ENCODE measurements at places on chromosomes 5 and 9.

- no peak for DNase-seq
These were observed 318.8 kb downstream of the ACTL7B start for GRCh38 chr9:108536836-108537601.

DNA sequence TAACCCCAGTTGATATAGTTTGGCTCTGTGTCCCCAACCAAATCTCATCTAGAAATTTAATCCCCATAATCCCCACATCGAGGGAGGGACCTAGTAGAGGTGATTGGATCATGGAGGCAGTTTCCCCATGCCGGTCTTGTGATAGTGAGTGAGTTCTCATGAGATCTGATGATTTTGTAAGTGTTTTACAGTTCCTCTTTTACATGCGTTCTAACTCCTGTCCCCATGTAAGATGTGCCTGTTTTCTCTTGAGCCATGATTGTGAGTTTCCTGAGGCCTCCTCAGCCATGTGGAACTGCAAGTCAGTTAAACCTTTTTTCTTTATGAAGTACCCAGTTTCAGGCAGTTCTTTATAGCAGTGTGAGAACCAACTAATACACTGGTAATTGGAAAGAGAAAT, 73.6 kb downstream of the CDH12 start:
- no peak for DNase-seq

DNA sequence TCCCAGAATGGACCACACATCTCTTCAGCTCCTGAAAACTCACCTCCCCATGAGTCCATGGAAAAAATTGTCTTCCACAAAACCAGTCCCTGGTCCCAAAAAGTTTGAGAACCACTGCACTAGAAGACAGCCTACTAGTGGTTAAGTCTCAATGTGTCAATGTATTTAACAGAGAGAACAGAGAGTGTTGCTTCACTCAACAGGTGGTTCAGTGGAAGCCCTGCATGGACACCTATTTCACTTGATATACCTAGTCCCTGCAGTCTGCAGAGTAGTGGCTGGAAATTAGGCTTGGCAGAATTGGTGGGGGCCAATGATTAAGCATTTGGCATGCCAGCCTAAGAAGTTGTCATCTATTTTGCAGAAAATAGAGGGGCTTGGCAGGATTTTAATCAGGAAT, 23.0 kb downstream of the IL7R start:
- no peak for DNase-seq

- DNase-seq: no peak
These were observed 89.0 kb downstream of the ASTN2 start for GRCh38 chr9:117325831-117326230.

DNA sequence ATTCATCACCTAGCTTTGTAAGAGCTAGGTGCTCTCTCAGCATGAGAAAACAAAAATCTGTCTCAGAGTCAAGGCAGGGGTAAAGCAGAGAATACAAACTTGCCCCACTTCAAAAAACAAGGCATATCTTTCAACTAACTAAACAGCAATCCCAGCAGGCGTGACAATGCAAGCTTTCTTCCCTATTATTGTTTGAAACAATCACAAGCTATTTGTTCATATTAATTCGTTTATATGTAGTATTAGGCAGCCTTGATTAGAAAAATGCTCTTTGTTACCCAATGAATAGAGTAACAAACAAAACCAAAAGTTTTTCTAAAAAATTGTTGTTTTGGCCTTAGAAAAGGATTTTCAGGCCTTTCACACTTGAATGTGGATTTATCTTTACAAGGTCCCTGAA, 71.1 kb downstream of the LPAR1 start:
- no peak for DNase-seq

GRCh38 chr5:9398227-9398626, 147.6 kb downstream of the SEMA5A start:
- no peak for DNase-seq

DNA sequence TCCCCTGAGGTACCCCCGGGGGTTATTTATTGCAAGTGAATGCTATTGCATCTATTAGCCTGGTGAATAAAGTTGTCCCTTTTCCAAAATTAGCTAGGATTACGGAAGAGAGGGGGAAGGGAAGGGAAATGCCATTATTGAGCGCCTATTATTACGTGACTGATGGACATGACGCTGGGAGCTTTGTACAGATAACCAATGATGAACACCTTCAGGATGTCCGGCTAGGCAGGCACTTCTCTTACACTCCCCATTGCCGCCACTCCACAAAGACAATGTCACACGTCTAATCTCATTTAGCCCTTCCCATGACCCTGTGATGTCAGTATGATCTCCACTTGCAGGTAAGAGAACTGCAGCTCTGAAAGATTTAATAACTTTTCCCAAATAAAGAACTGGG, 9.4 kb downstream of the GABRP start:
- no peak for DNase-seq

- no peak for DNase-seq
These were observed 127.7 kb upstream of the BASP1 start for GRCh38 chr5:17089690-17090089.

DNA sequence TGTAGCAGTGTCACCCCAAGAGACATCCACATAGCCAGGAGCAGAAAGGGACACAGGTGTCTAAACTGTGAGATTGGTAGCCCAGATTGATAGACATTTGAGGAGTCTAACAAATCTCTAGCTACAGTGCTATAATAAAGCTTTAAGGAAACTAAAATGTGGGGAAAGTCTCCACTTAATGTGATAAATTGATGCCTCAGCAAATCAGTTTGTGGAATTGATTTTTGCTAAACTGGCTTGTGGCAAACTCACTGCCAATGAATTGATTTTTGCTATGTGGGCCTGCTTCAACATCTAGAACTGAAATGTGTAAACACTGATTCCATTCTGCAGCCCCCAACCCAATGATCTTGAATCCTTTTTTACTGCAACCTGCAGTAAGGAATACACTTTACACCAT, 16.8 kb upstream of the MAP3K1 start:
- DNase-seq: no peak

- DNase-seq: no peak
These were observed 439.4 kb upstream of the ZNF462 start for GRCh38 chr9:106423575-106423974.

GRCh38 chr5:148825716-148826052, 727 bp upstream of the ADRB2 start:
- DNase-seq: no peak

DNA sequence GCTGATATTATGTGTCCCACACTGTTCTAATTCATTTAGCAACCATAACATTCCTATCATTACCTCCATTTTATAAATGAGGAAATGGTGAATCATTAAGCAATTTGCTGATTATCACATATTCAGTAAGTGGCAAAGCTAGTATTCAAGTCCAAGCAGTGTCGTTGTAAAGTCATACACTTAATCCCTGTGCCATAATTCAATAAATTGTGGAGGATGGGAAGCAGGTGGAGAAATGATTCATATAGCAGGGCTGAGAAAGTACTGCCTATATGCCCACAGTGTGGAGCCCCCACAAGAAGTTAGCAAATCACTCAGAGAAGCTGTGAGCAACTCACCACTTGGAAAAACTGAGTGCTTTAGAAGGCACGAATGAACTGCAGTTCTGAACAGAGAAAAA, 691.0 kb downstream of the PTPRD start:
- DNase-seq: no peak

GRCh38 chr9:77999231-77999631, 32.4 kb downstream of the GNAQ start:
- no peak for DNase-seq

GRCh38 chr5:142063878-142064331, 44.7 kb upstream of the NDFIP1 start:
- DNase-seq: peak; percentile 11

GRCh38 chr5:130550562-130550928, 614.5 kb downstream of the HINT1 start:
- no peak for DNase-seq

- no peak for DNase-seq
These were observed 17.5 kb upstream of the GPX3 start for GRCh38 chr5:151002681-151003502.

DNA sequence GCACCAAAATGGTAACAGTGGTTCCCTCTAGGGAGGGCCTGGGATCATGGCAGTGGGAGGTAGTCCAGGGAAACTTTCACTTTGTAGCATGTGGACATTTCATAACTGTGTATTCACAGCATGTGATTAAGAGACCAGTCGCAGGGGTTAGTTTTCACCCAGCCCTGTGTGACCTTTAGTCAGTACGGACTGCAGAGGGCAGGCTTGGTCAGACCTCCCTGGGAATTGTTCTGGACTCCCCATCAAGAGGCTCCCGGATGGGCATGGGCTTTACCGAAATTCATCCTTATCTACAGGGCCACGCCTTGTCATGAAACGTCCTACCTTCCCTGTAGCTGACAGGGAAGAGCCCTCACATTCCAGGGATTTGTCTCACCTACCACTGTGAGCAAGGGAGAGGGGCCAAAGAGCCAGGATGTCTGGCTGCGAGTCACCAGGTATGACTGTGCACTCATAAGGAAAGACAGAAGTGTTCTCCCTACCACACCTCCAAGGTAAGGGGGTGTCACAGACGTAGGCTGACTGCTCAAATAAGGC, 19.9 kb downstream of the GPX3 start:
- DNase-seq: no peak

GRCh38 chr9:104970271-104970987, 42.5 kb upstream of the ABCA1 start:
- DNase-seq: no peak

DNA sequence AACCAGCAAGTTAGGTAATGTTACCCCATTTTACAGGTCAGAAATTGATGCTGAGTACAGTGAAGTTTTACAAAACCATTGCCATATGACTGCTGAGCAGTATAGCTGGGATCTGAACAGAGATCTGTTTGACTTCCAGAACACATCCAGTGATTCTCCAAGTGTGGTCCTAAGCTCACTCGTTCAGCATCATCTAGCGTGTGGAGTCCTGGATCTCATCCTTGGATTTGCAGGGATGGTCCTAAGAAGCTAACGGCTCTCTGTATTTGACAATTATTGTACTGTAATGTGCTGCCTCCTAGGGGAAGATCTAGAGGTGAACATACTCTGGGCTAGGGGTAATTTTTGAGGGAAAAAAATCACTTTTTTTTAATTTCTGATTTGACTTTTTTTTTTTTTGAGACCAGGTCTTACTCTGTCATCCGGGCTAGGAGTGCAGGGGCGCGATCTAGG, 1.4 kb downstream of the SLC26A2 start:
- DNase-seq: no peak

DNA sequence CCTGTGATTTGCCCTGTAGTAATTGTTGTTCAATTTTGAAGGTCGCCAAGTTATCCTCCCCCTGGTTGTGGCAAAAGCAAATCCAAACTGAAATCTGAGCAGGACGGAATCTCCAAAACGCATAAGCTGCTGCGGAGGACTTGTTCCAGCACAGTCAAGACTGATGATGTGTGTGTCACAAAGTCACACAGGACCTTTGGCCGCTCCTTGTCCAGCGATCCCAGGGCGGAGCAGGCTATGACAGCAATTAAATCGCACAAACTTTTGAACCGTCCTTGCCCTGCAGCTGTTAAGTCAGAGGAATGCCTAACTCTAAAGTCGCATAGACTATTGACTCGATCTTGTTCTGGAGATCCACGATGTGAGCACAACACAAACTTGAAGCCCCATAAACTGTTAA, 128.4 kb downstream of the PARP8 start:
- no peak for DNase-seq

GRCh38 chr9:85036496-85036895, 367.0 kb downstream of the NTRK2 start:
- no peak for DNase-seq

DNA sequence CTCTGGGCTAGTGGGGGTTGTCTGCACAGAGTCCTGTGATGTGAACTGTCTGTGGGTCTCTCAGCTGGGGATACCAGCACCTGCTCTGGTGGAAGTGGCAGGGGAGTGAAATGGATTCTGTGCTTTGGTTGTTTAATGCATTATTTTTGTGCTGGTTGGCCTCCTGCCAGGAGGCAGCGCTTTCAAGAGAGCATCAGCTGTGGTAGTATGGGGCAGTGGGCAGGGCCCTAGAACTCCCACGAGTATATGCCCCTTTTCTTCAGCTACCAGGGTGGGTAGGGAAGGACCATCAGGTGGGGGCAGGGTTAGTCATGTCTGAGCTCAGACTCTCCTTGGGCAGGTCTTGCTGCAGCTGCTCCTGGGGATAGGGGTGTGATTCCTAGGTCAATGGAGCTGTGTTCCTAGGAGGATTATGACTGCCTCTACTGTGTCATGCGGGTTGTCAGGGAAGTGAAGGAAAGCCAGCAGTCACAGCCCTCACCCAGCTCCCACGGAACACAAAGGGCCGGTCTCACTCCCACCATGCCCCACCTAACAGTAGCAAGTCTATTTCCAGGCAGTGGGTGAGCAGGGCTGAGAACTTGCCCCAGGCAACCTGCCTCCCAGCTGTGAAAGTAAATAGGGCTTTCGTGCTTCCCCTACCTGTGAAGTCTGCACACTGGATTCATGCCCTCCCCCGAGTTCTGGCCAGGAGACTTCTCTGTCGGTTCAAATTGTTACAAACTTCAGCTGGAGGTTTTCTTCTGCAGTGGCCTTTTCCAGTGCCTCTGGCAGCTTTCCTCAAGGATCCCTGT, 25.7 kb upstream of the FAM81B start:
- no peak for DNase-seq

DNA sequence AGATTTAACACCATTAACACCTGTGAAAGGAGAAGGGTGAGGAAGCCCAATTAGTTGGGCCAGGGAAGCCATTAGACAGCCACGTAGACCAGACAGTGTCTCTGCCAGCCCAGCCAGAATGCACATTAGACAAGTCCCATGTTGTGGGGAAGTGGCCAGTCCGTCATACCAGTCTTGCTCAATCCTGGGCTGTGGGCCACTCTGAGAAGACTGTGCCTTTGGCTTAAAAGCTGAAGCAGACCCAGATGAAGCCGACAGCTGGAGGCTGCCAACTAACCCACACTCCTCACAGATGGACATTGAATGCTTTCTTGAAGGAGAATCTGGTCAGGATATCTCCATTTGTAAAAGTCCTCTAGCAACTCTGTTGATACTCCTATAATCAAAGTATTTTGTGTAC, 128.5 kb downstream of the CHSY3 start:
- DNase-seq: no peak

GRCh38 chr9:10251490-10251889, 361.3 kb downstream of the PTPRD start:
- DNase-seq: no peak

GRCh38 chr5:164498438-164498837, 993.0 kb downstream of the MAT2B start:
- DNase-seq: no peak

GRCh38 chr9:96382175-96382574, 1.3 kb downstream of the SLC35D2 start:
- no peak for DNase-seq

DNA sequence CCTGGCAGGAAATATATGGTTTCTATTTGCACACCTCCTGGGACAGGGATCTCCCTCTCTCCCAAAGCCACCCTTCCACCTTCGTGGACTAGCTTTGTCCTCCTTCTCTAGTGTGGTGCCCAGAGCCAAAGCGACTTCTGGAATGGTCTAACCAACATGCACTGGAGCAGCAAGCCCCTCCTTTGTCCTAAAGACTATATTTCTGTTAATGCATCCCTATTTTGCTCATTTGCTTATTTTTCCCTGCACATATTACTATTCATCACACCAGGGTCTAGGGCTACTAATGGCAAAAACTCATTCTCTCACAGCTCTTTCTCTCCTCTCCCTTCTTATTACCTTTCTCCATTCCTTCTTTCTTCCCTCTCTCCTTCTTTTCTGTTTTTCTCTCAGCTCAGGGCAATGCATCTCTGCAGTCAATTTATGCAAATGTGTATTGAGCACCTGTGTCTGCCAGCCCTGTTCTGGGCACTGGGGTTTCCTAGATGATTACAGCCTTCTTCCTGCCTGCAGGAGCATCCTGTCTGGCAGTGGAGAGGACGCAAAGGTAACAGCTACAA, 2.8 kb upstream of the NEURL1B start:
- no peak for DNase-seq
